Left lobe of liver (tissue), 2 donors: ENCODE measurements at places on chromosomes 7 and 10. TPM values are rescaled to one million over a fixed set of nuclear protein-coding genes. Genes with fewer than 3 reads are reported as not detected.

Gene ADIRF
- total RNA-seq = 79.3 TPM

Gene ADARB2
- 0.81 TPM for total RNA-seq

Gene SPDYE2
- total RNA-seq = not detected

Gene PNLIPRP2
- total RNA-seq = 0.88 TPM

Gene ZNF239
- 0.40 TPM for total RNA-seq

Gene SLIT1
- total RNA-seq = 0.08 TPM

Gene UBTD1
- total RNA-seq = 7.1 TPM

Gene SPRN
- 0.18 TPM for total RNA-seq

Gene GRID1
- total RNA-seq = 0.58 TPM

Gene GDI2
- 113 TPM for total RNA-seq

Gene CRYGN
- total RNA-seq = not detected

Gene PGAM2
- not detected for total RNA-seq

Gene CXCL12
- 50.3 TPM for total RNA-seq

Gene C10orf71
- not detected for total RNA-seq

Gene OR2A12
- total RNA-seq = not detected

Gene PLPP4
- total RNA-seq = 0.48 TPM

Gene FANK1
- total RNA-seq = not detected

Gene GAD2
- not detected for total RNA-seq

Gene SLC39A12
- 0.08 TPM for total RNA-seq

Gene GIMAP8
- total RNA-seq = 4.4 TPM

Gene KLF14
- not detected for total RNA-seq
